ENCODE measurements at places on chromosomes 3 and 15. TPM values are rescaled to one million over a fixed set of nuclear protein-coding genes. Genes with fewer than 3 reads are reported as not detected.

Gene DPPA4
- not detected for total RNA-seq

Gene DNAH12
- total RNA-seq = not detected

Gene PRR23B
- total RNA-seq = not detected

Gene SLC12A1
- total RNA-seq = not detected

Gene ACP3
- not detected for total RNA-seq

Gene ACTR8
- total RNA-seq = 18.4 TPM

Gene RAB6B
- total RNA-seq = 2.1 TPM

Gene ZNF660
- not detected for total RNA-seq

Gene ADGRG7
- not detected for total RNA-seq

Gene EID1
- 104 TPM for total RNA-seq

Gene ACKR4
- total RNA-seq = not detected

Gene GNB4
- 14.9 TPM for total RNA-seq

Gene AQP9
- not detected for total RNA-seq
